Stimulated activated CD4-positive, alpha-beta T cell treated with anti-CD3 and anti-CD28 coated beads, Interleukin-1b, Interleukin-23, amount 100 ng/mL, for 48 hours (primary cell): ENCODE measurements at places on chromosomes 7 and 10.

DNA sequence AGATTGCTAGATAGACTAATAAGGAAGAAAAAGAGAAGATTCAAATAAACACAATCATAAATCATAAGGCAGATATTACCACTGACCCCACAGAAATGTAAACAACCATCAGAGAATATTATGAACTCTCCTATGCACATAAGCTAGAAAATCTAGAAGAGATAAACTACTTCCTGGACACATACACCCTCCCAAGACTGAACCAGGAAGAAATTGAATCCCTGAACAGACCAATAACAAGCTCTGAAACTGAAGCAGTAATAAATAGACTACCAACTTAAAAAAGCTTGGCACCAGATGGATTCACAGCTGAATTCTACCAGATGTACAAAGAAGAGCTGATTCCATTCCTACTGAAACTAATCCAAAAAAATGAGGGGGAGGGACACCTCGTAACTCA lies 24.5 kb upstream of the STARD3NL start:
- DNase-seq = no peak

DNA sequence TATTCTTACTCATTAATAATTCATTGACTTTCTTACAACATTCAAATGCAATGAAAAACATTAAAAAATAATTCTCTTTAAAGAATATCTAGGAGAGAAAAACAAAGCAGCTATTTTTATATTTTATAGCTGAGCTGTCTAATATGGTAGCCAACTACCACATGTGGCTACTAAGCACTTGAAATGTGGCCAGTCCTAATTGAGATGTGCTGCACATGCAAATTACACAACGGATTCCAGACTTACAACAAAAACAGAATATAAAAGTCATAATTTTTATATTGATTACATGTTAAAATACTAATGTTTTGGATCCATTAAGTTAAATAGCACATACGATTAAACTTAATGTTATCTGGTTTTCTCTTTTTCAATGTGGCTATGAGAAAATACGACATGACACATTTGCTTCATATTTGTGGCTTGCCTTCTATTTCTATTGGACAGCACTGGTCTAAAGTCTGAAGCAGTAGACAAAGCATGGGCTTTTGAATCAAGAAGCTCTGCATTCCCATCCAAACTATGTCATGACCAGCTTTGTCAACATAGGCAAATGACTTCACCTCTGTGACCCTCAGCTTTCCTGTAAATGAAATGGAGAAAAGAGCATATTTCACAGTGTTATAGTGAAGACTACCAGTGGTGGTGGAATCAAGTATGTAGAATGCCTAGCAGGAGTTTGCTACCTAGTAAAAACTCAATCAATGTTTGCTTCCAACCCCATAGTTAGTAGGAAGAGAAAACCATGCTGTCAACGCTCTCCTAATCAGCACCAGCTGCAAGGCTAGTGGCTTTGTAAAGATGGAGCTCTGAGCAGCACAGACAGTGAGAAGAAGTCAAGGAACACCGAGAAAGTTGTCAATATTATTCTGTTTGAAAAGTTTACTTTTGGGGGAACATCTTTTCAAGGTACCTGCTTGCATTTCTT lies 37.1 kb upstream of the GDF10 start:
- DNase-seq = no peak

GRCh38 chr7:11252705-11253272 lies 279.1 kb downstream of the PHF14 start:
- DNase-seq = no peak

- no peak for DNase-seq
These were observed 80.0 kb downstream of the RBM33 start for GRCh38 chr7:155724327-155725005.
